ENCODE measurements at places on chromosomes 5 and 9. TPM values are rescaled to one million over a fixed set of nuclear protein-coding genes. Genes with fewer than 3 reads are reported as not detected.

DNA sequence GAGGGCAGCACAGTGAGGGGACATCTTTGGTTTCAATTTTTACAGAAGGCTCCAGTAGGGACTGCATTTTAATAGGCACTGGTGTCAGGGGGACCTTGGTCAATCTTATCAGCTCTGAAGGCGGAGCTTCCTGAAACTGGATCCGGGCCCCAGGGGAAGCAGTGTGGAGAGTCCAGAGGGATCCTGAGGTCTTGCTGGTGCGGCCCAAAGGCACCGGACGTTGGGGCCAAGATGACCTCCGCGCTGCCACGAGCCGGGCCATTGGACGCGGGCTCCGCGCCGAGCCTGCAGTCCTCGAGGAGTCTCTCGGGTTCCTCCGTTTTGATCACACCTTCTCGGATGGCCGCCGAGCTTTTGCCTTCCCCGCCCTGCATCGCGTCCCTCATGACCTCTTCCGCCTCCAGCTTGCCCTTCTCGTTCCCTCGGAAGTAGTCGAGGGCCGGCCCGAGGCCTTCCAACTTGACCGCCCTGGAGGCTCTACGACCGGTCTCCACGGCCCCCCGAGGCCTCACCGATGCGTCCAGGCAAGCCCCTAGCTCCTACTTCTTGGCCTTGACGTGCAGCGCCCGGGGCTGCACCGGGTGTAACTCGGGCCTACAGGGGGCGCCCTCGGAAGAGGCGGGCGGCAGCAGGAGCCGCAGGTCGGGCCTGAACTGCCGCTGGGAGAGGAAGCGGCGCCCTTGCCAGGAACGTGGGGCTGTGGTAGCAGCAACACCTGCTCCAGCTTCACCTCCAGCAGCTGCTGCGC, 18.8 kb downstream of the C5orf52 start:
- DNase-seq: no peak

- no peak for DNase-seq
These were observed 38.9 kb upstream of the SLC2A8 start for GRCh38 chr9:127358023-127358535.

DNA sequence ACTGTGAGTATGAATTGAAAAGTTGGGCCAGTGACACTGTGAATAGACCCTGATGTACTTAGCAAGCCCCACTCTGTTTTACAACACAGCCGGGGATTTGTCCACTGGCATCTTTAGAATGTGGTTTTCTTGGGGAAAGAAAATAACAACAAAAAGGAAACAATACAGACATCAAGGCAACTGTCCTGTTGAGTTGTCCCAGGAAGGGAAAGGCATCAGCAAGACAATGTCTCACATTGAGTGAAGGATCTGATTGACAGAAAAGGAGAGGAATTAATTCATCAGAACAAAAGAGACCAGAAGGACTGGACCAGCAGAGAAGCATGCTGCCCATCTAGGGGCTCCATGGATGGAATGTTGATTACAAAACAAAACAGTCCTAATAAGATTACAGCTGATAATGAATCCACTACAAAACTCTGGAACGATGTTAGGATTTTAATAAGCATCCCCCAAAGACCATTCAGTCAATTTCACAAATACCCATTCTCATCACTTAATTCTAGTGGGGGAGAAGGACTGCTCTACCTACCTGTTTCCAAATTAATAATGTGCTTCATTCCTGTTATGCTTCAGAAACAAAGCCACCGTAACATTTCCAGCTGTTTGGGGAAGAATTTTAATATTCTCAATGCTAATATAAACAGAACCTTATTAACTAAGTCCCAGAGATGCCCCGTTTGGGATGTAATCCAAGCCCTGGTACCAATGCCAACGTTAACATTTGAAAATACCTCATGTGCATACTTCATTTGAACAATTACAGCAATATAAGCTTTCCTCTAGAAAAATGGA, 298.0 kb downstream of the SPOCK1 start:
- DNase-seq: no peak

DNA sequence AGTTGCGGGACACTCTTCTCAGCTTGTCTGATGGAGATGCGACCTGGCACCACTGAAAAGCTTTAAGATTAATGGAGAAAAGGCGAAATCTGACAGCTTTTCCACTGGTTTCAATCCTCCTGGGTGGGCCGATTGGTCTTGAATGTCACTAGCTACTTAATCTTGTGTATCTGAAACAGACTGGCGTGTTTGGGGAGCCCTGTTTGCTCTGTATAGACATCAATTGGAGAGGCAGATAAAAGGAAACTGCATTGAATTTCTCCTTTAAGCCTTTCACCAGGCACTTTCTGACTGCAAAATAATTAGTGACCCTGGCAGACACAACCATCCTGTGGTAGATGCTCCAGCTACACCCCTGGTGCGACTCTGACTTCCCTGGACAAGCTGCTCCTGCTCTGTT, 224.2 kb downstream of the NDUFS4 start:
- DNase-seq: no peak

DNA sequence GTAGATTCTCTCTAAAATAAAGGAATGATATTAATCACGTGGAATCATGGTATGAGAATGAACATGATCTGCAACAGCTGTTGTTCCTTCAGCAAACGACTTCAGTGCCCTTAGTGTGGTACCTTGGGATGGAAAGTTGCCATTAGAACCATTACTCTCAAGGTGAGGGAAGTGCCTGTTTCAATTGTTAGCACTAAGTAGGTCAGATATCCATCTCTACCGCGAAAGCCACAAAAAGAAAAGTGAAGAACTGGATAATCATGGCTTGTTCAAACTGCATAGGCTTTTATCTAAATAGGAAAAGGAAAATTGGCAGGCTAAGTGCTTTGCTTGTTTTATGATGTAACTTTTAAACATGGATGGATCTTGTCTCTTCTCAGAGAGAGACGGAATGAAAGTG, 380.7 kb downstream of the MRPS30 start:
- DNase-seq: no peak

DNA sequence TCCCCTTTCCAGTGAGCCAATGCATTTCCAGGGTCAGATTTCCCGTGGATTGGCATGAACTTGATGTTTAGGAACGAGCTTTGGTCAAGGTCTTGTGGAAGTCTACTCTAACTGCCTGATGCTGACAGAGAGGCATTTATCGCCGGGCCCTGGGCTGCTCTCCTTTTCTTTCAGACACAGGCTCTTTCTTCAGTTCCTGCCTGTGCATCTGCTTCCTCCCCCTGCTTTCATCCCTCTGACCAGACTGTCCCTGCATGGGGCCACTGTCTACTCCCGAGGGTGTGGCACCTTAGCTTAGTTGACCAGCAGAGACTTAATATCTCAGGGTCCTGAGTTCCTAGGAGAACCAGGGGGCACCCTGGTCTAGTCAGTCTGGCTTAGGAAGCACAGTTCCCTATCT, 41.2 kb downstream of the RALGPS1 start:
- no peak for DNase-seq

DNA sequence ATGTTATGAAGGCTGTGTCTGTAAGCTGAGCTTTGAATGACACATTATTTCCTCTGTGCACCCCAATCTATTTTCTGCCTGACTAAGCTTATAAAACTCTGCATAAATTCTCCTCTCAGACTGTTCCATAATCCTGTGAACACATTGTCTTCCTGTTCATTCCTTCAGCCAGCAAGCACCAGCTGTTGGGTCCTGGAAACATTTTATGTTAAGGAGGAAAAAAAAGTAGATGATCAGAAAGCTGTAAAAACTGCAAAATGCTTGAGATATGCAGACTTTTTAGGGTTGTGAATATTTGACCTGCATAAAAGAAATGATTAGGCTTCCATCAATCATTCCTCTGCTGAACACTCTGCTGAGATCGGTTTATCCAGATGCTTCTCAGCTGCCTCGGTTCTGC, 1246.0 kb upstream of the DMAC1 start:
- no peak for DNase-seq

GRCh38 chr5:181131514-181131913, 545 bp upstream of the OR2V1 start:
- no peak for DNase-seq

GRCh38 chr9:33202552-33203201, 35.5 kb upstream of the B4GALT1 start:
- DNase-seq: no peak

- DNase-seq: no peak
These were observed 54.9 kb upstream of the OSMR start for GRCh38 chr5:38790891-38791290.

DNA sequence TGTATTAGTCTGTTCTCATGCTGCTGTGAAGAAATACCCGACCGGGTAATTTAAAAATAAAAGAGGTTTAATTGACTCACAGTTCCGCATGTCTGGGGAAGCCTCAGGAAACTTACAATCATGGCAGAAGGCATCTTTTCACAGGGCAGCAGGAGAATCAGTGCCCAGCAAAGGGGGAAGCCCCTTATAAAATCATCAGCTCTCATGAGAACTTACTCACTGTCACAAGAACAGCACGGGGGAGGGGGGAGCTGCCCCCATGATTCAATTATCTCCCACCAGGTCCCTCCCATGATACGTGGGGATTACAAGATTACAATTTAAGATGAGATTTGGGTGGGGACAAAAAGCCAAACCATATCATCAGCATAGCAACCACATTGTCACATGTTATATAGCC, 102.5 kb downstream of the GPBP1 start:
- DNase-seq: no peak

- no peak for DNase-seq
These were observed 29.1 kb downstream of the HTR4 start for GRCh38 chr5:148625250-148625649.

DNA sequence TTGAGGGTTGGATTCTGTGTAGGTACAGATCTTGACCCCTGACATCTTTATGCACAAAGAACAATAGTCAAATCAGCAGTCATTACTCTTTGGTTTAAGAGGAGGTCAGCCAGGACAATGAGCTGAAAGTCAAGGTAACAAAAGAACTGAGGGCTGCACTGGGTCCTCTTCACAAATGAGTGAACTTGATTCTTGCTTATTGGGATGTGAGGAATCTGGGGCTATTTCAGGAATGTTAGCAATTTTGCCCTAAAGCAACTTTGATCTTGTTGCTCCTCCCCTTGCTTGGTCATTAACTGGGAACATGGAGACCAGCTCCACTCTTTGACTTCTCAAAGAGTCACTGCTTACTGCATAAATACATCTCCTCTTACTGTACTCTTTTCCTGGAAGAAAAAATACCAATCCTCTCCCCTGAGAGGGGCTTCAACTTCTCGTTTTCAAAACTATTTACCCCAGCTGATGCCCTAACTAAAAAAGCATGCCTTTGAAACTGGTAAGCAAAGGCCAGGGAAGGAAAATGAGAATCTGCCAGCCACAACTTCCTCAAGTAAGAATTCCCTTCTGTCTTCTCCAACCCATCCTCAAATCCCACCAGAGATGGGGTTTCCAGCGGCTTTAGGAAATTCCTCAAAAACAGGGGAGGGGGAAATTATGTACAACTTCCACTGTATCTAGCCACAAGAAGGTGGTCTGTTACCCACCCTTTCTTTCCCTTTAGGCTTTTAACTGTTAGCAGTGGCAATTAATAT, 368.3 kb downstream of the ENC1 start:
- no peak for DNase-seq

GRCh38 chr9:130977811-130978221, 31.2 kb upstream of the LAMC3 start:
- no peak for DNase-seq

DNA sequence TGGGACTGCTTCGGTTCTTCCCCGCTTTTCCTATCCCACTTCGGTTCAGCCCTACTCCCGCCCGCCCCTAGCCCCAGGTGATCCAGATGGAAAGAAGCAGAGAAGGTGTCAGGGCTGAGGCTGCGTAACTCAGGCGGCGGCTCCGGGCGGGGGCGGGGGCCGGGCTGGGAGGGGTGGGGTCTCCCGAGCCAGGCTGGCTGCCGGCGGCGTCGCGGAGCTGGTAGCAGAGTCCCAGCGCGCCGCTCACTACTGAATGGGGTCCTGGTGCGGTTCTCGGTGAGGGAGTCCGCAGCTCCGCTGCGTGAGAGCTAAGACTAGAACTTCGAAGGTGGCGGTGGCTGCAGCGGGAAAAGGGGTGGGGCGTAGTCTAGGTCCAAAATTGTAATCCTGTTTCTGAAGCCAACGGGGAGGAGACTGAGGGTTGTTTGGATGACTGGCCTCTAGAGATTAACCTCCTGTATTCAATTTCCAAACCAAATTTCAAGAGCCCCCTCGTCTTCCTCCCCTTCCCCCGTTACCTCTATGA, 1.4 kb downstream of the PRR16 start:
- peak; percentile 53 for DNase-seq

GRCh38 chr9:23683611-23684061, 142.4 kb downstream of the ELAVL2 start:
- no peak for DNase-seq

GRCh38 chr5:11514705-11515432, 389.4 kb downstream of the CTNND2 start:
- no peak for DNase-seq

- no peak for DNase-seq
These were observed 58.9 kb downstream of the NEURL1B start for GRCh38 chr5:172699999-172700364.

Gene LCN6
- total RNA-seq: not detected

Gene FOXD4L4
- total RNA-seq: 0.38 TPM

Gene CRB2
- 35.1 TPM for total RNA-seq

Gene IL4
- total RNA-seq: not detected

Gene STX17
- total RNA-seq: 52.3 TPM

Gene BARHL1
- 0.11 TPM for total RNA-seq

Gene RMRP
- total RNA-seq: 21,148 TPM

Gene MLANA
- not detected for total RNA-seq

Gene ALDH1A1
- 10.9 TPM for total RNA-seq

All from mesothelial cell of epicardium (in vitro differentiated cells).